ENCODE measurements at places on chromosomes 11 and 22.

- DNase-seq: no peak
Observed at GRCh38 chr11:111320728-111321568, 22.6 kb downstream of the POU2AF3 start.

GRCh38 chr11:22707119-22707899 is 40.9 kb downstream of the GAS2 start:
- DNase-seq: no peak

- no peak for DNase-seq
Observed at GRCh38 chr22:37260901-37261336, 16.9 kb upstream of the RAC2 start.

- DNase-seq: no peak
Observed at GRCh38 chr11:93524173-93524536, 19.0 kb downstream of the SMCO4 start.

DNA sequence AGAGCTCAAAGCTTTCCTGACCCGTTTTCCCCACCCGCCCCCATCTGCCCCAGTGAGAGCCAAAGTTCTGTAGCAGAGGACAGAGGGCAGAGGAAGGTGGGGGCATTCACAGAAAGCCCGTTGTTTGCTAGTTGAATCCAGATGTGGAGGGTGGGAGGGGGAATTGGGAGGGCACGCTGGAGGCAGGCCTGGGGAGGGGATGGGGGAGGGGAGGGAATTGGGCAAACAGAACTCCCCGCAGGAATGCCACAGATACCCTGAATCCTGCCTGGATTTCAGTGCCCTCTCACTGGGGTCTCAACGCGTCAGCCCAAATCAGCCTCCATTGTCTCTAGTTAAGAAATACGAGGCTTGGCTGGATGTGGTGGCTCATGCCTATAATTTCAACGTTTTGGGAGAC is 12.9 kb upstream of the OAF start:
- no peak for DNase-seq

DNA sequence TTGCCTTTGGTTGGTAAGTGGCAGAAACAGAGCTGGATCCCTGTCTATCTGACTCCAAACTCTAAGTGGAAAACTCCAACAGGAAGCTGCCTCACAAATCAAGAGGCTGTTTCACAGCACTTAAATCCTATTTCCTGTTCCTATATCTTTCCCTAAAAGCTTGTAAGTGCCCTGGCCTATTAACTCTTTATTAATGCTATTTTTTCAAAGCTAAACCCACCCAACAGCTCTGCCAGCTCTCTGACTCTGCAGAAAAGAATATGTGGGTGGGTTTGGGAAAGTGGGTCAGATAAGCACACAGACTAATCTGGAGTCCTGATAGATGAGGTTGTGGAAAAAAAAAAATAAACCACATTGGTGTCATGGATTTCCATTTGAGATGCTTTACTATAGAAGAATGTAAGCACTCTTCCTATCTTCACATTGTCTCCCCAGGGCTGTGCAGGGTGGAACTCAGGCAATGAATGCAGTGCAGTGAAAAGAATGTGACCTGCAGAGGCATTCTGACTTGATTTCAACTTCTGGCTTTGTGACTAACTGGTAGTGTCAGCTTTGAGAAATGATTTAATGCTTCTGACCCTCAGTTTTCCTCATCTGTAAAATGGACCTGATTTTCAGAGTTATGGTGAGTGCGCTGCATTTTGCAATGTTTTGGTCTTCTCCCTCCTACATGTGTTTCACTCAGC is 125.6 kb downstream of the AASDHPPT start:
- peak; percentile 48 for DNase-seq

Measured in NCI-H226 (cell line).